ENCODE measurements at places on chromosomes 3 and 15. TPM values are rescaled to one million over a fixed set of nuclear protein-coding genes. Genes with fewer than 3 reads are reported as not detected.

CTXN2 gene
- total RNA-seq, result not detected

ST6GAL1 gene
- 77.9 TPM for total RNA-seq

ALG1L2 gene
- 1.4 TPM for total RNA-seq

CGNL1 gene
- total RNA-seq, result not detected

TEX55 gene
- total RNA-seq, result not detected

RASGRF1 gene
- not detected for total RNA-seq

MEX3B gene
- 0.73 TPM for total RNA-seq

CLRN1 gene
- total RNA-seq, result not detected

HDDC3 gene
- 33.2 TPM for total RNA-seq

BOC gene
- total RNA-seq, result not detected

NR2E3 gene
- not detected for total RNA-seq

DNA sequence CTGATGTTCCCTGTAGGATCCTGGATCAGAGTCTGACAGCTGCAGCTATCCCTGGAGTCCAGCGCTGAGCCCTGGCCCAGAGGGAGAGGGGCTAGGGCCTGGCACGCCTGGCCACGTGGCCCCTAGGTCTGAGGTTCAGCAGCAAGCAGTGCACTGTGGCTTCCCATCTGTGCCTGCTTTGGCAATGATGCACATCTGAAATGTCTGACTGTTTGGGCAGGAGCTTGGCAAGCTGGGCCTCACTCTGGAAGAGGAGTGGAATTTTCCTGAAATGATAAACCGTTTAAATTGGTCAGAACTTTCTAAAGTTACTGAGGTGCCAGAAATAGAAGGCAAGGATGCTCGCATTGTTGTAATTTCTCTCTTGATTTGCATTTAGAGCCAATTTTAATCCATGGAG, 48.8 kb upstream of the MRPS22 start:
- H3K4me1 ChIP-seq, result no peaks in the 10 kb centered on the region
- no peak overlapping the region for H3K4me3 ChIP-seq
- H3K27me3 ChIP-seq, result no peaks in the 10 kb centered on the region
- no peak for DNase-seq

GRCh38 chr3:106528932-106529331, 660.1 kb upstream of the CBLB start:
- no peak overlapping the region for H3K4me3 ChIP-seq
- H3K36me3 ChIP-seq, result peaks cover 42% of the 10 kb centered on the region
- no peak for DNase-seq
- H3K27me3 ChIP-seq, result no peaks in the 10 kb centered on the region
- no peak overlapping the region for H3K27ac ChIP-seq

- no peaks in the 10 kb centered on the region for H3K27me3 ChIP-seq
- no peaks in the 10 kb centered on the region for H3K36me3 ChIP-seq
- no peak overlapping the region for H3K27ac ChIP-seq
- H3K4me1 ChIP-seq, result no peaks in the 10 kb centered on the region
These were observed 773.2 kb downstream of the OTOL1 start for GRCh38 chr3:162269636-162270458.

DNA sequence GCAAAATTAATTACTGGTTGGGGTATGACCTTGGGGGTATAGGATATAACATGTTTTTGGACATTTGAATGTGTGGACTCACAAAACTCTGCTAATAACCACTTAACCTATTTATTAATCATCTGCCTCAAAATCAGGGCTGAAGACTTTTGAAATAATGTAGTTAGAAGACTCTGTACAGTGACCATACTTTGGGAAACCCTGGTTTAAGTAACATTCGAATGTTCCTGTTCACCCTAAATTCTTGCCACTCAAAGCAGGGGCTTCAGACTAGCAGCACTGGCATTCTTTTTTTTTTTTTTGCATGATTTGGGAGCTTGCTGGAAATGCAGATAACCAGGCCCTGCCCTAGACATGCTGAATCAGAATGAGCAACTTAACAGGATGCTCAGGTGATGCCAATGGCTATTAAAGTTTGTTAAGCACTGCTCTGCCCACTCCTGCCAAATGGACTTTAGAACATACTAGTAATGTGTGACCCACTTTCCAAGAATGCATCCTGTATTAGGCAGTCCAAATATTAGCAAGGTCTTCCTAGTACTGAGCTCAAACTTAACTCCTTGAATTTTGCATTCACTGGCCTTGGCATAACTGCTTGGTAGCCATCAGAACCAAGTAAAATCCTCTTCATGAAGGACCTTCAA, 12.7 kb upstream of the ST3GAL6 start:
- peaks cover 29% of the 10 kb centered on the region for H3K27me3 ChIP-seq
- H3K4me1 ChIP-seq, result no peaks in the 10 kb centered on the region
- no peak for DNase-seq
- no peak overlapping the region for H3K27ac ChIP-seq
- no peaks in the 10 kb centered on the region for H3K36me3 ChIP-seq

DNA sequence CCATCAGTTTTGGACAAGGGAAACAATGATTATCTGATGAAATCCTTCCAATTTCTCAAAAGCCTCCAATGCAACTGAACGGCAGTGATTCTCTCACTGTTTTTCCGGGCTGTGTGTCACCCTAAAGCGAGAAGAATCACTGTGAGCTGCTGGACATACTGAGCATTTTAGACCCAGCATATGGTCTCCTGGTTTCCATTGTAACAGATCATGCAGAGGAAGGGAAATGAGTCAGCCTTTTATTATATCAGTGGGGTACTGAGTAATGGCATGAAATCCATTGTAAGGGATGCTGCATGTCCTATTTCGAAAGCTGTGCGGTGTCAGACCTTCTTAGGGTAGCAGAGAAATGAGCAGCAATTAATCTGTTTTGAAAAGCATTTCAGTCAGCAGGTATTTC, 287.1 kb downstream of the IL5RA start:
- DNase-seq, result no peak
- no peaks in the 10 kb centered on the region for H3K27me3 ChIP-seq
- no peak overlapping the region for H3K4me3 ChIP-seq

GRCh38 chr3:61699622-61700021, 138.3 kb downstream of the PTPRG start:
- H3K27ac ChIP-seq, result no peak overlapping the region
- H3K27me3 ChIP-seq, result no peaks in the 10 kb centered on the region
- DNase-seq, result no peak

GRCh38 chr3:154139996-154140436, 18.8 kb downstream of the ARHGEF26 start:
- no peak overlapping the region for H3K4me3 ChIP-seq
- DNase-seq, result no peak
- no peaks in the 10 kb centered on the region for H3K4me1 ChIP-seq
- no peak overlapping the region for H3K27ac ChIP-seq

GRCh38 chr15:82551646-82552247, 11.5 kb upstream of the RPS17 start:
- no peaks in the 10 kb centered on the region for H3K36me3 ChIP-seq
- DNase-seq, result no peak
- H3K4me3 ChIP-seq, result no peak overlapping the region
- H3K4me1 ChIP-seq, result peaks cover 4% of the 10 kb centered on the region
- no peak overlapping the region for H3K27ac ChIP-seq

- no peak for DNase-seq
- H3K27ac ChIP-seq, result no peak overlapping the region
- no peaks in the 10 kb centered on the region for H3K36me3 ChIP-seq
These were observed 339.2 kb upstream of the ONECUT1 start for GRCh38 chr15:53129121-53129904.

GRCh38 chr3:105904678-105905284, 36.0 kb upstream of the CBLB start:
- peaks cover 5% of the 10 kb centered on the region for H3K4me1 ChIP-seq
- DNase-seq, result no peak
- H3K27me3 ChIP-seq, result no peaks in the 10 kb centered on the region
- no peak overlapping the region for H3K4me3 ChIP-seq
- peaks cover 14% of the 10 kb centered on the region for H3K36me3 ChIP-seq

GRCh38 chr15:71472566-71472965, 337.8 kb upstream of the NR2E3 start:
- H3K36me3 ChIP-seq, result no peaks in the 10 kb centered on the region
- no peak overlapping the region for H3K27ac ChIP-seq
- H3K4me3 ChIP-seq, result no peak overlapping the region
- H3K4me1 ChIP-seq, result peaks cover 5% of the 10 kb centered on the region
- no peak for DNase-seq
- no peaks in the 10 kb centered on the region for H3K27me3 ChIP-seq

- DNase-seq, result no peak
- peaks cover 4% of the 10 kb centered on the region for H3K4me1 ChIP-seq
- peaks cover 11% of the 10 kb centered on the region for H3K27me3 ChIP-seq
- H3K27ac ChIP-seq, result no peak overlapping the region
- no peaks in the 10 kb centered on the region for H3K36me3 ChIP-seq
These were observed 50.6 kb downstream of the CFAP20DC start for GRCh38 chr3:58999134-58999773.

- no peaks in the 10 kb centered on the region for H3K36me3 ChIP-seq
- no peak overlapping the region for H3K4me3 ChIP-seq
- H3K27ac ChIP-seq, result no peak overlapping the region
- H3K27me3 ChIP-seq, result no peaks in the 10 kb centered on the region
- no peak for DNase-seq
These were observed 146.9 kb downstream of the CHST2 start for GRCh38 chr3:143266511-143266910.

DNA sequence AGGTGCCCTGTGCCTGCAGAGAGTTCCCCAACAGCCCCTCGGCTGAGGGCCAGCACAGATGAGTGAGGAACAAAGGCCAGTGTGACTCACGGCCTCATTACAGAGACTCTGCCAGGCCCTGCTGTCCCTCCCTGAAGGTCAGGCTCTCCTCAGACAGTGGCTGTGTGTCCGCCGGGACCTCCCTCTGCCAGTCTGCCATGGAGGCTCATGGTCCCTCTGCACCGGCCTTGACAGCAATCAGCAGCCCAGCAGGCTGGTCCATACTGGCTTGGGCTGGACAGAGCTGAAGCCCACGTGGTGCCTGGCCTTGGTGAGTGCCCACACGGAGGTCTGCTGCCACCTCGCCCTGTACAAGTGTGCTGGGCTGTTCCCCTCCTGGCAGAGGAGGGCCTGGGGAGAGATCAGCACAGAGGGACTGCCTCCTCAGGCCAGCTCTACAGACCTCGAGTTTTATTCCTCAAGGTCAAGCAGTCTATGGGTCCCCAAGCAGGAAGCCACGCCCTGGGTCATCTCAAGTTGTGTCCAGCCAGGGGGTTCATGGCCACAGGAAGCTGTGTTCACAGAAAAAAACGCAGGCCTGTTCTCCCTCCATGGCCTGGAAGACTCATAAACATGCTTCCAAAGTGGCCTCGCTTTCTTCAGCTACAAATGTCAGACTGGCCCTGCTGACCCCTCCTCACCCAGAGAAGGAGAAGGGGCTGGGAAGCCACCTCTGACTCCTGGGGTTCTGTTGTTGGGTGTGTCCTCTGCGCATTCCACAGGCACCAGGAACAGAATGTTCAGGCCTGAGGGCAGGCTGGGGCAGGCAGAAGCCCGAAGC, 27.0 kb downstream of the SLC41A3 start:
- H3K27ac ChIP-seq, result no peak overlapping the region
- no peaks in the 10 kb centered on the region for H3K27me3 ChIP-seq
- DNase-seq, result no peak
- H3K4me3 ChIP-seq, result no peak overlapping the region
- peaks cover 8% of the 10 kb centered on the region for H3K4me1 ChIP-seq
- H3K36me3 ChIP-seq, result no peaks in the 10 kb centered on the region

- H3K4me1 ChIP-seq, result peaks cover 22% of the 10 kb centered on the region
- no peak for DNase-seq
- no peaks in the 10 kb centered on the region for H3K36me3 ChIP-seq
- no peak overlapping the region for H3K27ac ChIP-seq
These were observed 45.3 kb upstream of the PPP4R2 start for GRCh38 chr3:72951259-72951722.

- no peak for DNase-seq
- H3K4me1 ChIP-seq, result peaks cover 2% of the 10 kb centered on the region
- no peaks in the 10 kb centered on the region for H3K36me3 ChIP-seq
- no peak overlapping the region for H3K4me3 ChIP-seq
- H3K27me3 ChIP-seq, result peaks cover 43% of the 10 kb centered on the region
These were observed 41.6 kb upstream of the GOLGA8B start for GRCh38 chr15:34625007-34625406.

- H3K27me3 ChIP-seq, result peaks cover 4% of the 10 kb centered on the region
- peak overlapping the region; percentile 20 for H3K4me3 ChIP-seq
- no peak for DNase-seq
- peaks cover 7% of the 10 kb centered on the region for H3K36me3 ChIP-seq
These were observed 10.3 kb upstream of the NRROS start for GRCh38 chr3:196629228-196629627.

GRCh38 chr3:195806916-195807231, 4.9 kb downstream of the MUC4 start:
- DNase-seq, result no peak
- H3K27ac ChIP-seq, result no peak overlapping the region
- no peak overlapping the region for H3K4me3 ChIP-seq
- H3K27me3 ChIP-seq, result peaks cover 15% of the 10 kb centered on the region
- H3K36me3 ChIP-seq, result peaks cover 24% of the 10 kb centered on the region

GRCh38 chr3:156518726-156519125, 36.2 kb downstream of the SSR3 start:
- no peak overlapping the region for H3K27ac ChIP-seq
- peaks cover 25% of the 10 kb centered on the region for H3K4me1 ChIP-seq
- no peak overlapping the region for H3K4me3 ChIP-seq

DNA sequence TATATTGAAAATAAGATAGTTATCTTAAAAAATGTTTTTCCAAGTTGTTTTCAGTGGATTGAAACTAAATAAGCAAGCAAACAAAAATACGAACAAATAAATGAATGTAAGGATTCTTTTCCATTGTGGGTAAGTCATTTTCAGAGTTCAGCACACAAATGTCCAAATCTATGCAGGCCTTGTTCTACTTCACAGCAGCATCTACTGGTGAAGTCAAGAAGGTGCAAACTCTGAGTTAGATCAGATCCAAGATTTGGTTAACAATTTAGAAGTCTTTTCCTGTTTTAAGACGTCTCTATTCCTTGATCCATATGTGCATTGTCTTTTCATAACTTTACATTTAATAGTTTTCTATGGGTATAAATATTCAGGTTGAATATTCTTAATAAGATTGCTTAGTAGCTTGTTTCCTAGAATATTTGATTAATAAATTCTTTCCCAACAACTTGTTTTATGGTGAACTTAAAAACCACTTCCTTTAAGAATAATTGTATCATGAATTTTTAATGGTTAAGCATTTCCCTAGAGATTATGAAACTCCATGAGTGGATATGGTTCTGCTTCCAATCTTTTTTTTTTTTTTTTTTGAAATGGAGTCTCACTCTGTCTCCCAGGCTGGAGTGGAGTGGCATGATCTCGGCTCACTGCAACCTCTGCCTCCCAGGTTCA, 10.5 kb downstream of the PTX3 start:
- no peak overlapping the region for H3K27ac ChIP-seq
- no peak for DNase-seq
- H3K4me3 ChIP-seq, result no peak overlapping the region
- H3K36me3 ChIP-seq, result no peaks in the 10 kb centered on the region
- peaks cover 6% of the 10 kb centered on the region for H3K27me3 ChIP-seq
- no peaks in the 10 kb centered on the region for H3K4me1 ChIP-seq

DNA sequence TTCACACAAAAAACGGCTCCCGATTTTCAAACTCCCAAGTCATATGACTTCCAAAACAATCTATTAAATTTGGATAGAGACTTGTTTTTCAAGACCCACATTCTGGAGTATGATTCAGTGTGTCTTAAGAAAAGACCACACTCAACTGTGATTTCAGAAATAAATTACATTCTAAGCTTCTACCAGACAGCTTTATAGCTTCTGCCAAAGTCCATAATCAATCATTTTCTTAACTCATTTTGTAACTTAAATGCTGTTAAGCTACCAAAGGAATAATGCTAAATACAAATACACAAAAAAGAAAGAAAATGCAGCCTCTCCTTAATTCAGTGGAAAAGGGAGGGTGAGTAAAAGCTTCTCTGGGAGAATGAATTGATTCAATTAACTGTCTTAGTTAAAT, 192.3 kb upstream of the P2RY1 start:
- H3K27me3 ChIP-seq, result peaks cover 9% of the 10 kb centered on the region
- no peaks in the 10 kb centered on the region for H3K36me3 ChIP-seq
- no peaks in the 10 kb centered on the region for H3K4me1 ChIP-seq
- no peak for DNase-seq
- H3K4me3 ChIP-seq, result no peak overlapping the region
